ENCODE measurements at places on chromosomes 11 and 22.

GRCh38 chr11:96318399-96318798, 24.6 kb downstream of the MAML2 start:
- DNase-seq, result no peak

GRCh38 chr22:27380855-27381254, 420.7 kb downstream of the MN1 start:
- DNase-seq, result no peak

GRCh38 chr22:47572443-47572842, 810.0 kb downstream of the TBC1D22A start:
- no peak for DNase-seq

- no peak for DNase-seq
Measured at GRCh38 chr22:34738661-34739400, 327.1 kb upstream of the ISX start.

- DNase-seq, result no peak
Measured at GRCh38 chr11:10658621-10659338, 34.8 kb downstream of the IRAG1 start.

DNA sequence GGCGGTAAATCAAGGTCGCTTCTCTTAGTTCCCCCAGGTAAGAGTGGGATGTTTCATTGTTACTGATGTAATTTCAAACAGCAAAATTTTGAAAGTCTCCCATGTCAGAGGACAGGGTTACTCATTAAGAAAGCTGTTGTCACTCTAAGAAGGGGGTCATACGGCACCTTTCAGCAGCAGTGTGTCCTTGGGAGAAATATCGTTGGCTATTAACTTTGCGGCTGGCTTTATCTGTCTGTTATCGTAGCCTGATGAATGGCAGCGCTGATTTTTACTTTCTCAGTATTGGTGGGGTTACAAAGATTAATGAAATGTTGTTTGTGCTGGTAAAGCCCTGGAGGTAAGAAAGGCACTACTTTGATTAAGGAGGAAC, 27.5 kb upstream of the FBXO3 start:
- DNase-seq, result no peak

DNA sequence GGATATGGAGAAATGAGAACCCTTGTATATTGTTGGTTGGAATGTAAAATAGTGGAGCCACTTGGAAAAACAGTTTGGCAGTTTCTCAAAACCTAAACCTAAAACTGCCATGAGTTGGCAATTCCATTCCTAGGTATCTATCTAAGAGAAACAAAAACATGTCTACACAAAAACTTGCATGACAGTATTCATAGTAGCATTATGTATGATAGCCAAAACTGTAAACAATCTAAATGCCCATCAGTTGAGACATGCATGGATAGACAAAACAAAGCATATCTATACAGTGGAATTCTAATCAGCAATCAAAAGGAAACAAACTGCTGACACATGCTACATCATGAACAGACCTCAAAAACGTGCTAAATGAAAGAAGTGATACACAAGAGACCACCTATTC, 34.9 kb downstream of the TRAF6 start:
- DNase-seq, result no peak

DNA sequence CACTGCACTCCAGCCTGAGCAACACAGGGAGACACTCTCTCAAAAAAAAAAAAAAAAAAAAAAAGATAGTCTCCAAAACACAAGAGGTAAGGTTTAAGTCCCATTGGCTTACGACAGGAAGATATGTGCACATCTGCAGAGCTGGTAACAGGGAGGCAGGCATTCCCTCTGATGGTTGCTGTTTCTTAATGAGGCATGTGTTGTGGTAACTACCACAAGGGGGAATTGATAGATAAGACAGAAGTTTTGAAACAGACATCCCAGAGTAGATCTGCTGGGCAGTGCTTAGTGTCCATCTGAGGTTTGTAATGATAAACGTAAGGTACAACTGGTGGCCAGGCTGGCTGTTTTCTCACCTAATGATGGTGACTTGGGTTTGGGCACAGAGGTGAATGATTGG, 4.7 kb downstream of the EIF1AD start:
- no peak for DNase-seq

GRCh38 chr11:2208691-2209369, 37.2 kb upstream of the TH start:
- peak; percentile 89 for DNase-seq

DNA sequence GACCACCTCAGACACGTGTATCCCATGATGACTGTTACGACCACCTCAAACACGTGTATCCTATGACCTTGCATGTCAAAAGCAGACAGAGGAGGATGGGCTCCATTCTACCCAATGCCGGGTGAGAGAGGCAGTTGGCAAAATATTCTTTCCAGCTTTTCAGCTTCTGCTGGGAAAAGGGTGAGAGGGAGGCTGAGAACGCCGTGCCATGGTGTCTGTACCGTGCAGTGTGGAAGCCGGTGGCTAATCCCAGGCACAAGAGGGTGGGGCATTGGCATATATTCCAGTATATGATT, 1478.4 kb downstream of the TBC1D22A start:
- no peak for DNase-seq

DNA sequence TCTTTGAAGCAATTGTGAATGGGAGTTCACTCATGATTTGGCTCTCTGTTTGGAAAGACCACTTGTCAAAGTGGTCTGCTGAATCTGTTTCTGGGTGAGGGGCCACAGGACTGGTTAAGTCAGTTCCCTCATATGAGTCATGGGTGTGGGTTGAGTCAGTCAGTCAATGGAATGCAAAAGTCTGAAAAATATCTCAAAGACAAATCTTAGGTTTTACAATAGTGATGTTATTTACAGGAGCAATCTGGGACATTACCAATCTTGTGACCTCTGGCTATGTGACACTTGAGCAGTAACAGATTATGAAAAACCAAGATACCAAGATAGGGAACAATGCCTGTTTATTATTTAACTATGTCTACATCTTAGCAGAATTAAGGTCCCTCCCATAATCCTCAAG, 311.6 kb downstream of the AASDHPPT start:
- no peak for DNase-seq

- DNase-seq, result peak; percentile 78
Measured at GRCh38 chr22:19891317-19892256, 36.9 kb upstream of the GNB1L start.

- DNase-seq, result peak; percentile 74
Measured at GRCh38 chr11:62664405-62665074, 470 bp downstream of the C11orf98 start.
